ENCODE measurements at places on chromosomes 12 and 14.
A peak's percentile ranks its signal among the peaks of the same experiment; 100 is the strongest.

- DNase-seq: peak; percentile 69
Observed at GRCh38 chr14:99574099-99574880, 29.7 kb downstream of the CCDC85C start.

DNA sequence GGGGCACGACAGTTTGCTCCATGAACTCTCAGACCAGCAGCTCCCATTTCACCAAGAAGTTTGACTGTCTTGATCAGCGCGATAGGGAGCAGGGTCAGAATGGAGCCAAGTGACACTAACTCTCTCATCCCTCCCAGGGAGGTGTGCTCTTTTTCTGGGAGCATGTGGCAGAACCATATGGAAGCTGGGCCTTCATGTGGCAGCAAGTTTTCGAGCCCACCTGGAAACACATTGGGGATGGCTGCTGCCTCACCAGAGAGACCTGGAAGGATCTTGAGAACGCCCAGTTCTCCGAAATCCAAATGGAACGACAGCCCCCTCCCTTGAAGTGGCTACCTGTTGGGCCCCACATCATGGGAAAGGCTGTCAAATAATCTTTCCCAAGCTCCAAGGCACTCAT lies 24.0 kb downstream of the ITGA7 start:
- no peak for DNase-seq

- no peak for DNase-seq
Observed at GRCh38 chr12:66196806-66197205, 7.8 kb downstream of the IRAK3 start.

- no peak for DNase-seq
Observed at GRCh38 chr14:37994846-37995372, 212.8 kb upstream of the SSTR1 start.

DNA sequence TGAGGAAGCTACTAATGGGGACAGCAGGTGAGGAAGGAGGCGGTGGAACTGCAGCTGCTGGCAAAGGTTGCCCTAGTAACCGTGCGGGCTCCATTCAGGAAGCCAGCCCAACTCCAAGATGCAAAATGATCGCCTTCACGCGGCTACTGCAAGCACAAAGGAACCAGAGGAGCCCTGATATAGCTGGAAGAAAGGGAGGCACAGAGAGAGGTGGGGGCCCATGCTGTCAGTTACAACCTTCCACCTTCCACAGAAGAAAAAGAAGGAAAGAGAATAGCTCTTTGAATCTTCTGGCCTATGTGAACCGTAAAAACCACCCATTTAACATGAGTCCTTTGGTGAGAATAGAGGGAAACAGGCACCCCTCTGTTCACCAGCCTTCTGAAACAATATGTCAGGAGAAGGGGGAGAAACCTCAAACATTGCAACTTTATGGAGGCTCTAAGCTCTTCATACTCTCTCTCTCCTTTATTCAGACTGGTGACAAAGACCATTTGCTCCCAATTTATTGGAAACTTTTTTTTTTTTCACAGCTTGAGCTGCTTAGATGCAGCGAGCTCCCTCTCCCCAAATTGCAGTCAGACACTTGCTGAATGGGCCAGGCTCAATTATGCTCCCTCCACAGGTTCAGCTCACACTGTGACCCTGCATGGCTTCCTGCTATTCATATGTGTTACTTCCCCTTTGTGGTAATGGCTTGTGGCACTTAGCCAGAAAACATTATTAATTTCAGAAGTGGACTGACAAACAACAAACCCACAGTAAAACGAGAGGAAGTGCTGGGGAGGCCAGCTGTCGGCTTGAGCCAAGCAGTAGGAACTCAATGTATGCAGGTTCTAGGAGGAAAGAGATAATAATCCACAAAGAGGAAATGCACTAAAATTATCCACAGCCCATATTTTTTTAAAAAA lies 6.2 kb downstream of the DUSP6 start:
- peak; percentile 78 for DNase-seq

DNA sequence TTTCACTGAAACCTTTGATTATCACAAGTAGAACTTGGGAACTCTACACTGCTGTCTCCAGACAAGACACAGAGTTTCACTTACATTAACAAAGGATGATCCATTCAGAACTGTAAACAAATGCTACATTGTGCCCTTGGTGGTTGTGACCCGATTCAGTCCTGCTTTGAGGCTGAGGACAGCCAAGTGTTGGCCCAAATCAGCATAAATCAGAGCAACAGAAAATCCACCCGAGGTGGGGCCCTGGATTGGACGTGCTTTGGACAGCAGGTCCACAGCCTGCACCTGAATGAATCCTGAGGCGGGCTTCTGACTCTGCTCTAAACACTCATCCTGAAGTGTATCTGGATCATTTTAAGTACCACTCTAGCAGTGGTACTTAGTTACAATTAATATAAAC lies 68.8 kb downstream of the PPP2R5C start:
- DNase-seq: no peak

DNA sequence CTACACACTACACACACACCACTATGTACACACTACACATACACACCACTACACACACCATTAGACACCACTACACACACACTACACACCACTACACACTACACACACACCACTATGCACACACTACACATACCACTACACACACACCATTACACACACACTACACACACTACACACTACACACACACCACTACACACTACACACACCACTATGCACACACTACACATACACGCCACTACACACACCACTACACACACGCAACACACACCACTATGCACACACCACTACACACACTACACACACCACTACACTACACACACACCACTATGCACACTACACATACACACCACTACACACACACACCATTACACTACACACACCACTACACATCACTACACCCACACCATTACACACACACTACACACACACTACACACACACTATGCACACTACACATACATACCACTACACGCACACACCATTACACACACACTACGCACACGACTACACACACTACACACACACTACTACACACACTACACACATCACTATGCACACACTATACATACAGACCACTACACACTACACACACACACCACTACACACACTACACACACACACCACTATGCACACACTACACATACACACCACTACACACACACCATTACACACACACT lies 13.6 kb downstream of the NOC4L start:
- no peak for DNase-seq

- no peak for DNase-seq
Observed at GRCh38 chr12:18345021-18345735, 83.9 kb downstream of the PIK3C2G start.
